Thymus (tissue), 14 donors: ENCODE measurements at places on chromosomes 4 and X. TPM values are rescaled to one million over a fixed set of nuclear protein-coding genes. Genes with fewer than 3 reads are reported as not detected.

Gene SMPX
- total RNA-seq: 0.99 TPM

Gene GALNT7
- total RNA-seq: 81.1 TPM

Gene SLC25A14
- 11.9 TPM for total RNA-seq

Gene PACRGL
- 9.5 TPM for total RNA-seq

Gene CNKSR2
- total RNA-seq: 3.4 TPM

Gene PFKFB1
- total RNA-seq: 0.19 TPM

Gene GPR143
- 1.7 TPM for total RNA-seq

Gene CFAP97
- 12.8 TPM for total RNA-seq

Gene SSX2B
- not detected for total RNA-seq

Gene GPR119
- total RNA-seq: not detected

Gene HDAC6
- total RNA-seq: 46.0 TPM

Gene MTNR1A
- 0.05 TPM for total RNA-seq

Gene SPANXN4
- not detected for total RNA-seq

Gene CT55
- total RNA-seq: not detected

Gene RIBC1
- 1.2 TPM for total RNA-seq

Gene TMEM47
- total RNA-seq: 2.7 TPM

Gene NLGN4X
- 20.0 TPM for total RNA-seq

Gene JADE1
- 16.2 TPM for total RNA-seq

Gene MAP3K15
- total RNA-seq: 0.14 TPM

Gene CHIC1
- 5.1 TPM for total RNA-seq

Gene MAGEA9B
- total RNA-seq: not detected

Gene VEGFC
- total RNA-seq: 1.3 TPM

Gene GUCY1B1
- 7.2 TPM for total RNA-seq

Gene ZNF732
- 0.42 TPM for total RNA-seq

Gene ARSJ
- total RNA-seq: 3.1 TPM

Gene SYP
- total RNA-seq: 14.4 TPM

Gene NEUROG2
- not detected for total RNA-seq

Gene ARHGEF6
- total RNA-seq: 73.9 TPM

Gene BCAP31
- 71.9 TPM for total RNA-seq

Gene PPP1R2C
- total RNA-seq: not detected

Gene FGF5
- under 0.01 TPM for total RNA-seq
